Stimulated activated CD4-positive, alpha-beta T cell treated with anti-CD3 and anti-CD28 coated beads, Interleukin-1b, Interleukin-23, amount 100 ng/mL, for 48 hours (primary cell): ENCODE measurements at places on chromosomes 5 and 9.
A peak's percentile ranks its signal among the peaks of the same experiment; 100 is the strongest.

- peak; percentile 68 for DNase-seq
Observed at GRCh38 chr9:124216474-124217176, 41.1 kb upstream of the NEK6 start.

DNA sequence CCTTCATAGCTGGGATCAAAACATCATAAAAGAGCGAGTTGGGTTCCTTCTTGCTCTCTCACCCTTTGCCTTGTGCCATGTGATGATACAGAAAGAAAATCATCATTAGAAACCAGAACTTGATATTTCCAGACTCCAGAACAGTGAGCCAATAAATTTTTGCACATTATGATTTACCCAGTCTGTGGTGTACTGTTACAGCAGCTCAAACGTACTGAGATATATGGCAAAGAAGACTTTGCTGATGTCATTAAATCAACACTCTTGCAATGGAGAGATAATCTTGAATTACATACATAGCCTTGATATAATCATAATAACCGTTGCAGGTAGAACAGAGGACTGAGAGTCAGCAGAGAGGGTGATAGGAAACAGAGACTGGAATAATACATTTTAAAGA, 1271.6 kb downstream of the CDH12 start:
- DNase-seq, result no peak

DNA sequence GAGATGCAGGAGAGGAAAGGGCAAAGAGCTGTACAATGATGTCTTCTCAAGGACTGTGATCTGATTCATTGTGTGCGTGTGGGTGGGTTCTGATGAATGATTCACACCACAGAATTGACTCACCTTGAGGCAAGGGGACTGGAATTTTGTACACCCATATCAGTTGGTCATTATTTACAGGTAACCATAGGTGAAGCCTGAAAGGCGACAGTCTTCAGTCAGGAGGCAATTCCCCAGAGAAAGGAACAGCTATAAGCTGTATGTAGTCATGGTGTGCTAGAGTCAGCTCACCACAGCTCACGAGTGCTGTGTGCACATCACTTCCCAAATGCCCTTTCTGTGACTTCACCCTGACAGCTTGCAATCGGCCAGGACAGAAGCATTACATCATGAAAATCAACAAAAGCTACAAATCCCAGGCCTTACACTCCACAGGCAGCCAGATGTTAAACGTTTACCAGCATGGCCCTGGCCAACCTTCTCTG, 87.6 kb upstream of the RPS23 start:
- DNase-seq, result peak; percentile 70

GRCh38 chr5:133924221-133924920, 44.1 kb downstream of the C5orf15 start:
- no peak for DNase-seq

DNA sequence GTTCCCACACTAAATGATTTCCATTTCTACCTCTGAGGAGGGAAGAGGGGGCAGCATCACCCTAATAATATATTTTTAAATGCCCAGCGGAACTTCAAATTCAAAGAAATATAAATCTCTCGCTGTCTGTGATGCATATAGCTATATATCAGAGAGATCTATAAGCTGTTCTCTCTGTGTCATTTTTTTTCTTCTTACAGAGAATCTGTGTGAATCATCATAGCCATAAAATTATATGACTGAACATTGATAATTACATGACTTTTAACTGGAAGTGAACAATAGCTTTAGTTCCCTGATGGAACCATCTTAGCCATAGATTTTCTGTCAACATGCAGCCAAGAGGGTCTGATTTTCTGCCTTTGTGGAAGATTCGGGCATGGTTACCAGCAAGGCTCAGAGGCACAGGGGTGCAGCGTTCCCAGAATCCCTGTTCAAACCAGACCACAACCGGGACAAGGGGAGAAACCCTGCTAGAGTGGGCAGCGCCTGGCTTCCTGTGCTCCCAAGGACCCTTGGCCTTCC, 93.7 kb upstream of the OSMR start:
- no peak for DNase-seq

DNA sequence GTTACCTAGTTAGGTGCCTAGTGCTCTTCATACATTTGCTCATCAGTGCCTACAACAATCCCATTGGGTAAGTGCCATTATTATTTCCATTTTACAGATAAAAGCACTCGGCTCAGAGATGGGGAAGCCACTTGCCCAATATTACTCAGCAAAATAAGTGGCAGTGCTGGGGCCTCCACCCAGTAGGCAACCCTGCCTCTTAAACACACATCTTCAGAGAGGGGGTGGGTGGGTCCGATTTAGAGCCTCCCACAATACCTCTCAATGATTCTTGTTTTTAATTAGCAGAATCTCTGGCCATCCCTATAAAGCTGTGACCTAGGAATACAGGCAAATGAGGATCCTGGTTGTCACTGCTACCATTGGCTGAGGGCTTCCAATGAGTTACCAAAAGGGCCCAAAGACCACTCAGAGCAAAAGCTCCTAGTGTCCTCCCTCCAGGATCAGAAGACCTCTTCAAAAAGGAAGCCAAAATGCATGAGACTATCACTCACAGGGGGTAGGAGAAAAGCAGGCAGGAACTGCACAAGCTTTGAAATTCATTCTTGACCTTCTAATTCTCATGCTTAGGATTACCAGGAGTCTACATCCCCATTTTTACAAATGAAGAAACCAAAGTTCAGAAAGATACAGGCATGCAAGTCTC, 36.1 kb upstream of the UBE2D2 start:
- DNase-seq, result no peak

DNA sequence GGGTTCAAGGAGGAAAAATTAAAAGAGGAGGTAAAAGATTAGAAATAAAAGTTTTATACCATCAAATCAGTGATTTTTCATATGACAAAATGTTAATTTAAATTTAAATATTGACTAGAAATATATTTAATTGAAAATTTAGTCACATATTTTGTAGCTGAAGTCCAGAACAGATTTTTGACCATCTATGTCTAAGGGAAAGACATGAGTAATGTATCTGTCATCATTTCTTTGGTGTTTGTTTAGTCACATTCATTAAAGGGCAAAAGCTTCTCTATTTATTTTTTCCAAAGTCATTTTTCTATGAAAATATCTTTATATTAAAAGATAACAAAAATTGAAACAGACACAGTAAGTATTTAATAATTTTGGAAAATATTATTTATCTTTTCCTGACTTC, 252.0 kb upstream of the ISL1 start:
- no peak for DNase-seq

DNA sequence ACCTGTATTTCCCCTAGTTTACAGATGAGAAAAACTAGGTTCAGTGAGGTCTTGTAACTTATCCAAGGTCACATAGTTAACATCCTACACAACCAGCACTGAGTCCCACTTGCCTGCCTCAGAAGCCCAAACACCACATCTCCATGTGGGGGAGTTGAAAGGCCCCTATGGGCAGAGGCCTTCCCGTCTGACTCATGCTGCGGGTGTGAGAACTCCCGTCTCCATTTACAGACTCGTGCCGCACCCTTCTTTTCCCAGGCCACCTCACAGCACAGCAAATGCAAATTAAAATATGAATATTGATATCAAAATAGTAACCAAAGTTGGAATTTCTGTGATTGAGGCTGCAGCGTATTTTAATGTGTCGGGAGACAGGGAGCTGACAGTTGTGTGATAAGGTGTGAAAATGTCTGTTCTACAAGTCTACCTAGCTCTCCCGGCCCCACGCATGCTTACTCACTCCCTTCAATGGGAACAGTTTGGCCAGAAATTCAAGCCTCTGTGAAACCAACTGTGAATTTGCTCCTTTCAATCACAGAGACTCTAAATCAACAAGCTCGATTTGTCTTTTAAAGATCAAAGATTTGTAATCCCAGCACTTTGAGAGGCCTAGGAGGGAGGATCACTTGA, 90.1 kb downstream of the CRB2 start:
- DNase-seq, result no peak

DNA sequence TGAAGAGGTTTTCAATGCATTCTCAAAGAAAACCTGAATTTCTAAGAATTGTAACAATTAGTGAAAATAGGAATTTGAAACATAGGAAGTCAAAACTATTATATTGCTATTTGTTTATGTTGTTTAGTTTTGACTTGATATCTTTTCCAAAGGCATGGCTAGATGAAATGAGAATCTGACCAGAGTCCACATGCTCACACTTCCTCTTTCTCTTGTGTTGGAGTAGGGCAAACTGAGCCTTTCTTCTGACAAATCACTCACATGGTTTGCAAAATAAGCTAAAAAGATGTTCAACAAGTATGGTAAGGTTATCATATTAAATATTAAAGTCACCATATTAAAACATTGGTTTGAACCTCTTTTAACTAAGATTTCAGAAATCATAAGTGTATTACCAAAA, 512.6 kb downstream of the ISL1 start:
- no peak for DNase-seq
